ENCODE measurements at places on chromosomes 7 and 10.

- DNase-seq = no peak
Measured at GRCh38 chr7:127437837-127438236, 45.3 kb upstream of the ZNF800 start.

GRCh38 chr7:3117488-3118231 is 74.0 kb upstream of the CARD11 start:
- DNase-seq = no peak

GRCh38 chr10:24156686-24157085 is 52.3 kb upstream of the KIAA1217 start:
- no peak for DNase-seq

GRCh38 chr10:26863351-26864076 is 2.8 kb upstream of the ABI1 start:
- no peak for DNase-seq

DNA sequence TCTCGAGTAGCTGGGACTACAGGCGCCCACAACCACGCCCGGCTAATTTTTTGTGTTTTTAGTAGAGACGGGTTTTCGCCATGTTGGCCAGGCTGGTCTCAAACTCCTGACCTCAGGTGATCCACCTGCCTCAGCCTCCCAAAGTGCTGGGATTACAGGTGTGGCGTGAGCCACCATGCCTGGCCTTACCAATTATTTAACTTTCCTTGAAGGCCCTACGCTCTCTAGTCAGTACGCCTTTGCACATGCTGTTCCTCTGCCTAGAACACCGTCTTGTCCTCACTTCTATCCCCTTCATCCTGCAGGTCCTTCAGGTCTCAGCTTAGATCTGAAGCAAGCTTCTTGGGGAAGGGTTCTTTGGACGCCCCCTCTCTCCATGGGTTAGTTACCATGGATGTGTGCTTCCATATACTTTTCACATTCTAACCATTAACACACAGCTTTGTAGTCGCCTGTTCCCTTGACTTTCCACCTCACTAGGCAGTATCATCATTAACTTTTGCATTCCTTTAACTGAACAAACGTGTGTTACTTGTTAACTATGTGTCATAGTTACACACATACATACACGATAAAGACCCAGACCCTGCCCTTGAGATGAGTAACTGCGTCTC is 592 bp upstream of the ATP6V1F start:
- no peak for DNase-seq

Data from GM18507 (cell line).